Ureter (tissue), 1 donor: ENCODE measurements at places on chromosomes 16 and 17. TPM values are rescaled to one million over a fixed set of nuclear protein-coding genes. Genes with fewer than 3 reads are reported as not detected.

NPEPPS gene
- total RNA-seq = 152 TPM

RAB26 gene
- 0.83 TPM for total RNA-seq

KRTAP2-1 gene
- total RNA-seq = not detected

SEPTIN12 gene
- total RNA-seq = not detected

RBFOX1 gene
- 4.0 TPM for total RNA-seq

SCARF1 gene
- total RNA-seq = 16.3 TPM

CCL2 gene
- total RNA-seq = 31.7 TPM

CCDC200 gene
- total RNA-seq = not detected

KSR1 gene
- total RNA-seq = 61.9 TPM

PDIA2 gene
- total RNA-seq = not detected

CUEDC1 gene
- total RNA-seq = 36.9 TPM

SHCBP1 gene
- total RNA-seq = 0.99 TPM

HS3ST2 gene
- total RNA-seq = 2.0 TPM

DNA sequence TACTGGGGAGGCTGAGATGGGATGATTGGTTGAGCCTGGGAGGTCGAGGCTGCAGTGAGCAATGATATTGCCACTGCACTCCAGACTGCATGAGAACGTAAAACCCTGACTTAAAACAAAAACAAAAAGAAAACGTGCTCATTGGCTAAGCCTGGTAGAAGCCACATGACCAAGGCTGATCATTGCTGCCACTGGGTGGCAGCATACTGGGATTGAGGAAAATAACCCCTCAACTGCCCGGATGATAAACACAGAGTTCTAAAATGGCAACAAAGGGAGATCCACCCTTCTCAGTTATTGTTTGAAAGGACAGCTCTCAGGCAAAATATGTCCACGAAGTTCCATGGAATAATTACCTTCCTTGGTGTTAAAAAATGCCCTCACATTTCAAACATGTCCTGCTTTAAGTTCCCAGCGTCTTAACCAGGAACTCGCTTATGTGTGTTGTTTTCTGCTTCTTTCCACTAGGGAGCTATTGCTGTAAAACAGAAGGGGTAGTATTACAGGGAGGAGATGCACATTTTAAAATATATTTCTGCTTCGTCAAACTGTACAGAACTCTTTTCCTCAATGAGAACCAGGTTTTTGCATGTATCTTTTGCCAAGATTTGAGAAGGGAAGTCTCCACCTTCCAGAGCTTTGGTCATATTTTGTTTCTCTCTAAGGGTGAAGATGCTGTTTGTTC is 675.3 kb downstream of the MAF start:
- DNase-seq = no peak

DNA sequence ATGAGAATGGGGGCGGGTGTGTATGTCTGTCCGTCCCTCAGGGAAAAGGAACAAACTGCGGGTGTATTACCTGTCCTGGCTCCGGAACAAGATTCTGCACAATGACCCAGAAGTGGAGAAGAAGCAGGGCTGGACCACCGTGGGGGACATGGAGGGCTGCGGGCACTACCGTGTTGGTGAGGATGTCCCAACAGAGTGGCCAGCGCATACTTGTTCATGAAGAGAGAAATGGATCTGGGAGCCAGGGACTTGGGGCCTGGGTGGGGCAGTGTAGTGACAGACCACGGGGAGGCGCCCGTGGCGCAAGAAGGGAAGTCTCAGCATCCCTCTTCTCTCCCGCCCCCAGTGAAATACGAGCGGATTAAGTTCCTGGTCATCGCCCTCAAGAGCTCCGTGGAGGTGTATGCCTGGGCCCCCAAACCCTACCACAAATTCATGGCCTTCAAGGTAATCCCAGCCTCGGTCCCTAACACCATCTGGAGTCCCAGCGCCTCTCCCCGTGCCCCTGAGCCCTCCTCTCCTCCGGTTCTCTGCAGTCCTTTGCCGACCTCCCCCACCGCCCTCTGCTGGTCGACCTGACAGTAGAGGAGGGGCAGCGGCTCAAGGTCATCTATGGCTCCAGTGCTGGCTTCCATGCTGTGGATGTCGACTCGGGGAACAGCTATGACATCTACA is 3.5 kb upstream of the C17orf107 start:
- DNase-seq = no peak

DNA sequence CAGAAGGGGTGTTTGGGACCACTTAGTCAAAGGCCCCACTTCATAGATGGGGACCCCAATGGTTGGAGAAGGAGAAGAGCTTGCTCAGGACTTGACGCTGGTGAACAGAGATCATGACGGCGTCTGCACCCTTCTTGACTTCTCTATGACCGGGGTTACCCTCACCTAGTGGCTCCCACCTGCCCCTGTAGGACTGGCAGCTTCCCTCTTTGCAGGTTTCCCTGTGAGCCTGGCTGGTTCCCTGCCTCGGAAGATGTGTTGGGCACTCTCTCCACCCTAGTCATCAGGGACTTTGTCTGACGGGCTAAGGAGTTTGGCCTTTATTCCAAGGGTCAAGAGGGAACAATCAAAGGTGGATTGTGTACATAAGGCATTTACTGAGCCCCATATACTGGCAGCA is 22.7 kb downstream of the TBX4 start:
- DNase-seq = no peak

DNA sequence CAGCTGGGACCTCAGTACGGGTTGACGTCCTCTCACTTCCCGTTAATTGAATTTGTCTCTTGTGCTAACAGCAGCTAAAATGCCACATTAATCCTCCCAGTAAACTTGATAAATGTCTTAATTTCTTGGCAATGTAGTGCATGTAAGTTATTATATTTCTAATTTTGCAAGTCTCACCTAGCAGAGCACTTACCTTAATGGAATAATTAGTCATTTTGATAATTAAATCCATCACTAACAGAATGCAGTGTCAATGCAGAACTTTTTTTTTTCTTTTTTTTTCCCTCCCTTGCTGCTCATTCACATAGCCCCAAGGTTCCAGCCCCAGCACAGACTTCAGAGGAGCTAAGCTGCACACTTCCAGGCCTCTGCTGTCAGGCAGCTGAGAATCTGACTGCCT is 376.5 kb downstream of the RBFOX1 start:
- DNase-seq = no peak

GRCh38 chr17:28345419-28346198 is 10.0 kb downstream of the TNFAIP1 start:
- no peak for DNase-seq

DNA sequence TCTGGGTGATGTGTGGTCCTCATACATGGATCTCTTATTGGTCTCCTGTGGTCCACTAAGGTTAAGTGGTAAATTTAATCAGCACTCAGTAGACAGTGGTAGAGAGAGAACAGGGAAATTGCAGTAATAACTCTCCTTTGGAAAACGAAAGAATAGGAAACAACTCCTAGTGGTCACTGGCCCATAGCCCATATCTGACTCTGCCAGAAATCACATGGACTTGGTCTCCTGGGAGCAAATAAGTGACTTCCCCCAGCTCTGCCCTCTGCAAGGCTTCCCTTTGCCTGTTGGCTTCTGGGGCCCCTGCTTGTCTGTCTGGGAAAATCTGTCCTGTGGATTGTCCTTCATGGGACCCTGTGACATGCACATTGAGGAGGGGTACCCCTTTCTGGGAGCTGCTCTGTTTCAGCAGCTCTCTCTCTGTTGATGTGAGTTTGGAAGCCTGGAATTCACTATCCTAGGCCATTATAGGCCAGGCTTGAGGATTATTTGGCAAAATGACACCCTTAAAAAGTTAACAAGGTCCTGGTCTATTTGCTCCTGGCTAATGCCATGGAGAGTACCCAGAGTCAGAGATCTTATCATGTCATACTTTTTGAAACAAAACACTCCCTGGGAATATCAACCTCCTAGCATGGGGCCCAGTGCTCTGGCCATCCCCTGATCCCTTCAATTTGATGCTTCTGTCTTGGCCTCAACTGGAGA is 58.0 kb upstream of the HNF1B start:
- no peak for DNase-seq

DNA sequence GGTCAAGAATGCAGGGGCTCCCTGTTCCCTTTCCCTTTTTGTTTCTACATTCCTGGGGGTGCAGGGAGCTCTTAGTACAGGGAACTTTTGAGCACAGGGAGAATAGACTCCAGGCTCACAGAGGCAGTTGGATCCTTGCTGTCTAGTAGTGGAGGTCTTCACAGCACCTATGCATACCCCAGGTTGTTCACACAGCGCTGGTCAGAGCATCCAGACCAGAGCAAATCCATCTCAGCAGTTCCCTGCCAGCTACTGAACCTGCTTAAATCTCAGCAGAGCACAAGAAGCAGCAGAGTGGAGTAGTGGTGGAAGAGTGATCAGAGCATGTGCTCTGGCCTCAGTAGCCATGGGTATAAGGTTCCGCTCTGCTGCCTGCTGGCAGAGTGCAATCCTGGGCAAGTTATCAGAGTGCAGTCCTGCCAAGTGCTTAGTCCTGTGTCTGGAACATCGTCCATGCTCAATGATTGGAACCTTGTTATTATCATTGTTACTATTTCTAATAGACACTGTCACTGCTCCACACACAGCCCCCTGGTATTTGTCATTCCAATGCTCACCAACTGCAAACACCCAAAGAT is 220.4 kb downstream of the CBLN1 start:
- DNase-seq = no peak

DNA sequence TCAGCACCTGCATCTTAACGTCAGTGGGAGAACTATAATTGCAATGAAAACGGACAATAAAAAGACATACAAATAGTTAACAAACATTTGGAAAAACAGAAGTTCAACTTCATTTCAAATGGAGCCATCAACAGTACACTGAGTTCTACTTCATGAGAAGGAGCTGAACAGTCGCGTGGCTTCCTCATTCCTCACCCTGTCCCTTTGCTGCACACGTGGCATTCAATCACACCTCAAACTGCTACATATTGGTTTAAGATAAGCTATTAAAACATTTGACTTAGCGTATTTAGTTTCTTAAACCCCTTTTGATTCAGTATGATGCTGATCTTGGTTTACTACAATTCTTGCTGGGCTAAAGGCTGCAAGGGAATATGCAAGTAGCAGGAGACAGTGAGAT is 76.8 kb downstream of the CDK5R1 start:
- DNase-seq = no peak

GRCh38 chr16:89084814-89085612 is 8.6 kb upstream of the ACSF3 start:
- DNase-seq = no peak

DNA sequence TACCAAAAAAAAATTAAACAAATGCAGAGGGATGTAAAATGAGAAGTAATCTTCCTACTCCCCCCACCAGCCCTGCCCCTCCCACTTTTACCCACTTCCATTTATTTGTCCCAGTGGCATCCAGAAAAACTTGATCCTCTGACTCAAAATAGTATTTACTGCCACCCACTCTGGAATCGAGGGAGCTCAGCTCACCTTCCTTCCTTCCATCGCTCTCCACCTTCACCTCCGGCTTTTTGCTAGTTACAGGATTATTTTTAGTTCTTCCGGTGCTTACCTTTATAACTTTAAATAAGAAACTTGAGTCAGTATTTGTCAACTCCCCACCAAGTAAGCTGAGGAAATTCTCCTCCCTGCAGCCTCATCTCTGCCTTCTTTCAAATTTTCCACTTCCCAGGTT is 94.9 kb downstream of the AMFR start:
- DNase-seq = no peak

DNA sequence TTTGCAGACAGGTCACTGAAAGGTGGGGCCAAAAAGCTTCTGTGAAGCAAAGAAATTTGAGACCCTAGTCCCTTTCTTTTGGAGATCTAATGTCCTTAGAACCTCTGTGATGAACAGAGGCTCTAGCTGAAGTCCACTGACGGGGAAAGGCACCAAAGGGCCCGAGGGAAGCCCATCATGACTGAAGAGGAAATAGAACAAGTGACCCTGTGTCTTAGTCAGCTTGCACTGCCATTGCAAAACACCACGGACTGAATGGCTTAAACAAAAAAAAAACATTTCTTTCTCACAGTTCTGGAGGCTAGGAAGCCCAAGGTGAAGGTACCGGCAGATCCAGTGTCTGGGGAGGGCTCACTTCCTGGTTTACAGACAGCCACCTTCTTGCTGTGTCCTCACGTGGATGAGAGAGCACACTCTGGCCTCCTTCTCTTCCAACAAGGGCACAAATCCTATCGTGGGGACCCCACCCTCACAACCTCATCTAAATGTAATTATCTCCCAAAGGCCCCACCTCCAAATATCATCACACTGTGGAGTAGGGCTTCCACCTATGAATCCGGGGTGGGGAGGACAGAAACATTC is 24.3 kb upstream of the ASGR2 start:
- no peak for DNase-seq

GRCh38 chr17:51618476-51618875 is 358.1 kb downstream of the UTP18 start:
- DNase-seq = no peak

- DNase-seq = no peak
These were observed 2.9 kb upstream of the ABCA10 start for GRCh38 chr17:69231521-69231920.

- DNase-seq = no peak
These were observed 231.0 kb upstream of the EEF2KMT start for GRCh38 chr16:5328546-5328945.

DNA sequence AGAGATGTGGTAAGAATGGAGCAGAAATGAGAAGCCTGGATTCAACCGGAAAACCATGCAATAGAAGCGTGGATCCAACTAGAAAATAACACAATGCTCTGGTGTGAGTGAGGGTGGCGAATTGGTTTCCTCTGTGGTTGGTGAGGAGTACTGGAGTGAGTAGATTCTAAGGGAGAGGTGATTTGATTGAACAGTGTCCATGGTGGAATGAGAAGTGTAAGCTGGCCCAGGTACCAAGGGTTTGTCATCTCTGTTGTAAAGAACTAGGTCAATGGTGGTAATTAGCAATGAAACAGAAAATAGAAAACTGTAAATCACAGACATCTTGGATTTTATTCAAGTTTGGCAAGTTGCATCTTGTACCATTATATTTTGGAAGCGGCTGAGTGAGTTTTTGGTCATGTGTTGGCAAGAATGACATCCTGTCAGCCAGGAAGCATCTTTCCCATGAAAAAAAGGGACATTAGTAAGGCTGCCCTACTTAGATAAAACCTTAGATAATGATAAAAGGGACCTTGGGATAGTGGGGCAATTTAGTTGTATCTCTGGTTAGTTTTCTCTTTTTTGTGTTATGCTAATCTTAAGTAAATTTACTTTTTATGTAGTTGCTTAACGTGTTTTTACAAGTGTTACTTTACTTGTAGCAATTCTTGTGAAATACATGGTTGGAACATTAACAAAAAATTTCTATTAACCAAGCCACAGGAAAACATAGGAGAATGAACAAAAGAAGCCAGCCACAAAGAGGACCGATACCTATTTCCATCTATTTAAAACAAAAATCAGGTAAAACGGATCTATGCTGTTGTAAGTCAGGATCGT is 20.9 kb downstream of the HSD17B2 start:
- no peak for DNase-seq

DNA sequence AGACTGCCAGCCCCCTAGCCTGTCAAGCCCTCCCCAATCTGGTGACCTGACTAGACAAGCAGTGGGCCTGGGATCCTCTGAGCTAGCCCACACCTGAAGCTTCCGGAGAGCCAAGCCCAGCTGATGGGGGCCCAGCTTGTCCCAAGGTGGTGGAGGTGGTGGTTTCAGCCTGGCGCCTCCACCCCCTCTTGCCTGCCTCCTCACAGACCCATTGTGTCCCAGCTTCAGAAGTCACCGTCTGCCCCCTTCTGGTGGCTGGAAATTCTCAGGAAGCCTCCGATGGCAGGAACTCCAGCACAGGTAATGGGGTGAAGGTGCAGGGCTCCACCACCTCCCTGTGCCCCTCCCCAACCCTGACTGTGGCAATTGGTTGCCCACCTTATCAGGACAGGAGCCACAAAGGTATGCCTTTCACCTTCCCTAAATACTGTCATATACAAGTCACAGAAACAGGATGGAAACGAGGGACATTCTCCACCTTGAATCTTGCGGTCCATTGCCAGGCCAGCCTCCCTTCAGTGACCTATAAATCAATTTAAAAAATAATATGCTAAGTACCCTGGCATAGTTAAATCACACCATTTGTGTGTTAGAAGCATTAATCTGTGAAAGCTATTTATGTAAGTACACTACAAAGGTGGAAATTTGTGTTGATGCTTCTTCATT is 66.0 kb upstream of the ZNF423 start:
- DNase-seq = peak; percentile 72
